ENCODE measurements at places on chromosomes 13 and 19. TPM values are rescaled to one million over a fixed set of nuclear protein-coding genes. Genes with fewer than 3 reads are reported as not detected.

ZNF667 gene
- total RNA-seq: 9.2 TPM

NFIX gene
- 29.7 TPM for total RNA-seq

GSX1 gene
- not detected for total RNA-seq

SLC15A1 gene
- total RNA-seq: not detected

LSM4 gene
- total RNA-seq: 130 TPM

BORCS8 gene
- total RNA-seq: 16.9 TPM

RGCC gene
- 0.59 TPM for total RNA-seq

DCLK1 gene
- total RNA-seq: 4.5 TPM

ZNF562 gene
- total RNA-seq: 32.2 TPM

Data from smooth muscle cell of the umbilical artery (primary cell).